ENCODE measurements at places on chromosomes 4 and X.

DNA sequence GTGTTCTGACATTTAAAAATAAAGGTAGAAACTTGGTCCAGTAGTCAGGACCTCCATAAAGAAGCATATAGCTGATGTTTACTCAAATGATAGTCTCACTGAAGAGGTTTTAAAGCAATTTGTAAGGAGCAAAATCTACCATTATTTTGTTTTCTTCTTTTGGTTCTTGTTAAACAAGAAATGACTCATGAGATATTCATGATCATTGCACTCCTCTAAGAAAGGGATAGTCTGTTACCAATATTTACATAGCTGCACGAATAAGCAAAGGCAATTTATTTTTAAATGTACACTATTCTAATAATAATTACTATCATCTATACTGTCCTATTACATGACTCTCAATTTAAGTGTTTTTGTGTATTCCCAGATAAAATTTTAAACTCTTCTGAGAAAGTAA lies 397.9 kb downstream of the FAM47B start:
- DNase-seq, result no peak

DNA sequence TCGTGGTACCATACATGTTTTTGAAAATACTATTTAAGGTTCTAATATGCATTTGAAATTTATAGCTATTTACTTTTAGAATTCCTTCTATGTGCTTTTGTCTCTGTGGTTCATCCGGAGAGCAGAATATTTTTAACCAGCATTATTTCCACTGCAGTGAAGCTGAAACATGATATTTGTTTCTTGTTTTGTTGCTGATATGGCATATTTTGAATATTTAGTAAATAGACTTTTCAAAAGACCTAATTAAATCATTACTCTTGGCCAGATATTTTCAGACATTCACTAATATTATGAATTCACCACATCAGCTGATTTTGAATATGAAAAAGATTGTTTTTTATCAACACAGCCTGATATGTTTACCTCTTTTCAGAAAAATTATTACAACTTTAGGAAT lies 87.0 kb downstream of the FAT4 start:
- no peak for DNase-seq

GRCh38 chrX:106802063-106802387 lies 448 bp upstream of the TBC1D8B start:
- no peak for DNase-seq

GRCh38 chr4:137823007-137823406 lies 290.7 kb upstream of the PCDH18 start:
- no peak for DNase-seq

GRCh38 chr4:44522761-44523445 lies 74.3 kb upstream of the KCTD8 start:
- DNase-seq, result no peak

DNA sequence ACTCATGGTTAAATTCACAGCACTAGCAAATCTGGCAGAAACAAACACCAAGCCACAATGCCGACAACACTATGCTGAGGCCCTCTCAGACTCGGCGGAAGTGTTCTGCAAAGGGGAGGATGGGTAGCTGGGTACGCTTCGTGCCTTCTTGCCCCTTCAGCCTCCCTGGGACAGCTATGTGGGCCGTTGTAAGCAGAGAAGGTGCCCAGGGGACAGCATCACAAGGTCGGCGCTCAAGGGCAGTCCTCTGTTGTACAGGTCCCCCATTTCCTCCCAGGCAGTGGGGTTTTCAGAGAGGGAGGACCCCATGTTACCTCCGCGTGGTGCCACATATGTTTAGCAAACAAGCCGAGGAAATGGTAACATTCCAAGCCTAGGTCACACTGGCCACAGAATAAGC lies 173.6 kb downstream of the AFAP1 start:
- DNase-seq, result no peak

- DNase-seq, result no peak
These were observed 79.2 kb downstream of the F11 start for GRCh38 chr4:186345184-186345583.

GRCh38 chr4:117425636-117426035 lies 340.3 kb upstream of the TRAM1L1 start:
- DNase-seq, result no peak

DNA sequence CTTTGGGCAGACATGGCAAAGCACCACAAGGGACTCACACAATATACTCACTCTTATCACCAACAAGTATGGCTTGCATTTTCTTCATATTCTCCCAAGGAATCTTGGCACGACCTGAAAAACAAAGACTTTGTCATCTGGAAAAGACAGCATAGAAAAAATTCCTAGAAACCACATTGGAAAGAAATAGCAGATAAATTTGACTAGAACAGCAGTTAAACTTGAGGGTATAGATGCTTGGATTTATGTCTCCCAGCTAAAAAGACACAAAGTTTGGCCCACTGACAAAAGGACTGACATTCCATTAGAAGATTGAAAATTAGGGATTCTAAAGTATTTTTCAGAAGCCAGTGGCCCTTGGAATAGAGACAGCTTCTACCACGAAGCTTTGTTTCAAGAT lies 6.9 kb upstream of the VEGFC start:
- DNase-seq, result peak; percentile 88

GRCh38 chrX:110341189-110342035 lies 17.2 kb upstream of the RTL9 start:
- DNase-seq, result peak; percentile 91

DNA sequence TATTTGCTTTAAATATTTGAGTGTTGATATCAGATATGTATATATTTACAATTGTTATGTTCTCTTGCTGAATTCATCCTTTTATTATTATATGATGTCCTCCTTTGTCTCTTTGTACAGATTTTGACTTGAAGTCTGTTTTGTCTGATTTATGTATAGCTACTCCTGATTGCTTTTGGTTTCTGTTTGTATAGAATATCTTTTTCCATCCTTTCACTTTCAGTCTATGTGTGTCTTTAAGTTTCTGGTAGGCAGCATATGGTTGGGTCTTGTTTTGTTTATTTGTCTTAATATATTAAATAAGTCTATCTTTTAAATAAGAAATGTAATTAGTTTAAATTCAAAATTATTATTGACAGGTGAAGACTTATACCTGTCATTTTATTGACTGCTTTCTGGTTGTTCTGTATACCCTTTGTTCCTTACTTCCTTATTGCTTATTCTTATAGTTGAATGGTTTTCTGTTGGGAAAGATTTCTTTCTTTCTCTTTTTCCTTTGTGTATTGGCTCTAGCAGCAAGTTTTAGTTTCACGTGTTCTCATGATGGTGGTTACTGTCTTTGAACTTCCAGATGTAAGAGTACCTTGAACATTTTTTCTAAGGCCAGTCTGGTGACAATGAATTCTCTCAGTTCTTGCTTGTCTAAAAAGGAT lies 31.1 kb downstream of the RAB28 start:
- DNase-seq, result no peak

- DNase-seq, result peak; percentile 51
These were observed 5.1 kb downstream of the FBXL5 start for GRCh38 chr4:15649914-15650545.

Measured in AG10803 (cell line).